Mesothelial cell of epicardium (in vitro differentiated cells): ENCODE measurements at places on chromosomes 1 and 21.

DNA sequence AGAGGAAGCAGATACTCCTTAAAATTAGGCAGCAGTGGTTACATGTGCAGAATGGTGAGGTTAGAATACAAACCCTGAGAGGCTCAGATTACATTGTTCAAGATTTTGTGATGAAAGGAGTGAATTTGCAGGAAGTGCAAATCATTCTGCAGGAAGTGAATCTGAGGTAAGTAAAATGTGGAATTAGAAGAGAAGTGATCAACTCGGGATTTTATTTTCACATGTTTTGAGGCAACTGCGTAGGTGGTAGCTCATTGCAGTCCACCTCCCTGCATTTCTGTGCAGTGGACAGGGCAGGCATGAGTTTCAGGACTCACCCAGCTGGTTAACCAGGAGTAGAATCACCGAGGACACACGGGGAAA is 2.1 kb upstream of the PLA2G2C start:
- no peak for DNase-seq

GRCh38 chr1:11730429-11730891 is 5.5 kb upstream of the AGTRAP start:
- DNase-seq: no peak

GRCh38 chr1:172112576-172112975 is 271.3 kb downstream of the DNM3 start:
- no peak for DNase-seq

DNA sequence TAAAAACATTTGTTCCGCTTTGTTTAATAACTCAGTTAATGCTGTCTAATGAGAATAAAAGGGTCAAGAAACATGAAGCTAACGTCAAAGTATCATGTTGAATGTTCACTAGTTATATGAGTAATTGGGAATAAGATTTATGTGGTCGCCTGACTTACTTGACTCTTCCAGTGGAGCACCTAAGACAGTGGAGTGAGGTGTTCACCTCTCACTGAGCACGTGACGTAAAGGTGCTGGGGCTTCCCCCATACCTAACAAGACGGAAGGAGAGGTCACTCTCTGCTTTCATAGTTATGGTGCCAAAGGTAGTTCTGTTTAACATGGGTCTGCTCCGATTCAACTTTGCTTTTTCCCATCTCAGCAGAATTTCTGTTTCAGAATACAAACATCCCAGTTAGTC is 686 bp downstream of the KMO start:
- no peak for DNase-seq

DNA sequence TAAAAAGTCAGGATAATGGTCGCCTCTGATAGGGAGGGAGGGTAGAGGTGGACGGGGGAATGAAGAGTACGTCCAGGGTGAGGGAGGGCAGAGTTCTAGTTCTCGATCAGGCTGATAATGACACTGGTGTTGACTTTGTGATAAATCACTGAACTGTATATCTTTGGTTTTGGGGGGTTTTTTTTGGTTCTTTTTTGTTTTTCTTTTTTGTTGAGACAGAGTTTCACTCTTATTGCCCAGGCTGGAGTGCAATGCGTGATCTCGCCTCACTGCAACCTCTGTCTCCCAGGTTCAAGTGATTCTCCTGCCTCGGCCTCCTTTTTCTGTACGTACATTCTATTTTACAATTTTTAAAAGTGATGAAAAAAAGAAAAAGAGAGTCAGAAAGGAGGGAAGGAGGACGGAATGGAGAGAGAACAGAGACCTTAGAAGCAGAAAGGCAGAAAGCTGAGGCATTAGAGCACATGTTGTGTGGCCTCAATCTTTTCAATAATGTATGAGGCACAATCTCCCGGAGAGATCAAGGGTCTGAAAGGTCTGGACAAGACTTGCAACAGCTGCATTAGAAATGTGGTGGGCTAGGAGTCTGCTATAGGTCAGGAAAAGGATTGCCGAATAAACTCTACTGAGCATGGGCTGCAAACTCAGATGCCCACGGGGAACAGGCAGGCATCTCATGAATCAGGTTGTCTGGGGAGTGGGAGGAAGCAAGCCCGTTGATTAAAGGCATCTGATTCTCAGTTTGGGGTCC is 174.8 kb downstream of the TOMM20 start:
- DNase-seq: no peak

GRCh38 chr1:46562498-46562897 is 11.1 kb upstream of the KNCN start:
- no peak for DNase-seq

GRCh38 chr21:32096411-32096810 is 182.4 kb downstream of the MIS18A start:
- DNase-seq: no peak

DNA sequence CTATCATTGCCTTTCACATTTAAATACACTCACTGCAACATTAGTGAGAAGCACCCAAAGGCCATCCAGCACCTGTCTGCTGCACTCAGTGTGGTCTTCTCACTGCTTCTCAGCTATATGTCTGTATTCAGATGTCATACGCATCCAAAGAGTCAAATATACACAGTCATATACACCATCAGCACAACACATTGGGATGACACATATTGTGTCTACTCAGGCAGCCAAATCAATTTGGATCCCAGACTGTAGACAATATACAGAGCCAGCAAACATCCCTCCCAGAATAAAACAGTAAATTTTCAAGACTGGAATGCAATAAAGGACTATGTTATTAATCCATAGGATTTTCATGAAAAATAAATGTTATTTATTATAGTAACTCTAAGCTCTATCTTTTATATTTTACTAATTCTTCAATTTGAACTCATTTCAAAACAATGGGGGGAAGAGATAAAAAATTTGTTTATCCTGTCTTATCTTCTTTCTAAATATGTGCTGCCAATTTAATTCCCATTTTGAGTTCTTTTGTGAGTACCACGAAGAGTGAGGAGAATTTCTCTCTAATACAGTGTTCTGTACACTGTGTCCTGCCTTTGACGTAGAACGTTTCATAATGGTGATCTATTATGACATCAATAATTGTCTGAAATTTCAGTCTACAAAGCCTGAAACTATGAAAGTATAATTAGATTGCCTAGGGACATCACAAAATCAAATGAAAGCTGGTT is 602.2 kb upstream of the CXADR start:
- no peak for DNase-seq

DNA sequence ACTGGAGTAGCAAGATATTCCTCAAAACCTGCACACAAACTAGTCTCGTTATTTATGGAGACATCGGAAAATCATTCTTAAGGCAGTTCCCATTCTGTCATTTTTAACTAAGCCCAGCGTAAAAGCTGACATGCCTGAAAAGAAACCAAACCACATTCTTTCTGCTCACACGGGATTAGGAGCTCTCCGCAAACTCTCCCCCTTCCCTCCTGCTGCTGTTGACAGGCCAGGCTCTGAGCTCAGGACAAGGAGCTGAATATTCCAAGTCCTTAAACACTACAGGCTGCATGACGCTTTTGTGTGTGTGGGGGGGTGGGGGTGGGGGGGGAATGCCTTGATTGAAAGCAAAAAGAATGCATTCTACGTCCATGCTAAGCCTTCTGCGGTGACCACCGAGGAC is 5.2 kb downstream of the OLIG1 start:
- DNase-seq: peak; percentile 48

DNA sequence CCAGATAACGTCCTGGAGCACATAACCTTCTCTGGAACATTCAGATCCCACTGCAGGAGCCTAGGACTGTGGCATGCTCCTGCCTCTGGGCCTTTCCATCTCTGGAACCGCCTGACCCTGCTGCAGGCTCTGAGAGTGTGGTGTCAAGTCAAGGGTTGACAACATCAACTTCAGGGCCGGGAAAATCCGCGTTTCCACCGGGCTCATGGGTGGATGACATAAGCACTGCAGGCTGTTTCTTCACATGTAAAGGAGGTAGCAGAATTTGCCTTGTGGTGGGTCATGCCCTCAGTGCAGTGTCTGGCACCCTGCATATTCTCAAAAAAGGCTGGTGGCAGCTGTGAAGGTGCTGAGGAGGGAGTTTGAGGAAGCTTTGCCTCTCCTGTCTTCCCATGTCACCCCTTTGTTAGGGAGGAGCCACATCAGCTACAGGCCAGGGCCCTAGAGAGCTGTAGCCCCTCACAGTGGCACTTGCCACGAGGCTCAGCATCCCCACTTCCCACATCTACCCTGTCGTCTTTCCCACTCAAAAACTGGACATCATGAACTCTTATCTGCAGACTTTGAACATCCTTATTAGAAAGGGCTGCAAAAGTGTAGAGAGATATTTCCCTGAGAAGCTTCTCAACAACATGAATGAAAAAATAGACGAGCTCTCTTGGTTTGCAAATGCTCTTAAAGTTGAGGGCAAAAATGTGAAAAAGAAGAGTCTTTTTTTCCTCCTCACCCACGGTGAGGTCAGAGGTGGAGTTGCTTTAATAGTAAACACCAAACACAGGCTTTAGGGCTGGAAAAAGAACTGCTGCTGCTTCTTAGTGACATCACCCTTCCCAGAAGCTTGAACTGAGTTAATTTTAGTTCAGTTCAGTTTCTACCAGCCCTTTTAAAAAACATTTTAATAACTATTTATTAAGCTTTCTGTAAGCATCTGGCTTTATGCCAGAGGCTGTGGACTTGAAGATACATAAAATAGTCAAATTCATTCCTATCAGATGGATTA is 121.3 kb downstream of the HUNK start:
- no peak for DNase-seq

GRCh38 chr1:229158341-229158921 is 112.5 kb upstream of the RAB4A start:
- DNase-seq: no peak

- no peak for DNase-seq
These were observed 533.8 kb upstream of the TMPRSS15 start for GRCh38 chr21:18937337-18937736.
